ENCODE measurements at places on chromosomes 12 and 14.
A peak's percentile ranks its signal among the peaks of the same experiment; 100 is the strongest.

GRCh38 chr14:92560106-92560865 lies 46.7 kb downstream of the RIN3 start:
- peak; percentile 11 for DNase-seq

DNA sequence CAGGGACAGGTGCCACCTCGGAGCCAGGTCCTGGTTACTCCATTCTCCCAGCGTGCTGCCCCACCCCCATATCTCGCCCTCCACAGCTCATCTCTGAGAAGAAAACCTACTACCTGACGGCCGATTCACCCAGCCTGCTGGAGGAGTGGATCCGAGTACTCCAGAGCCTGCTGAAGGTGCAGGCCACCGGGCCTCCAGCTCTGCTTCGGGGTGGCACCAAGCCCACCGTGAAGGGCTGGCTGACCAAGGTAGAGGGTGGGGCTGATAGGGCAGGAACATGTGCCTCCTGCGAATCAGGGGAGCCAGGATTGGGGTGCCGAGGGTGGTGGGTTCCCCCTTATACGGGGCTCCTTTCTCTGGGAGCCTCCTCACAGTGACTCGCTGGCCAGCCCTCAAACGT lies 25.9 kb downstream of the PIGH start:
- DNase-seq: no peak

DNA sequence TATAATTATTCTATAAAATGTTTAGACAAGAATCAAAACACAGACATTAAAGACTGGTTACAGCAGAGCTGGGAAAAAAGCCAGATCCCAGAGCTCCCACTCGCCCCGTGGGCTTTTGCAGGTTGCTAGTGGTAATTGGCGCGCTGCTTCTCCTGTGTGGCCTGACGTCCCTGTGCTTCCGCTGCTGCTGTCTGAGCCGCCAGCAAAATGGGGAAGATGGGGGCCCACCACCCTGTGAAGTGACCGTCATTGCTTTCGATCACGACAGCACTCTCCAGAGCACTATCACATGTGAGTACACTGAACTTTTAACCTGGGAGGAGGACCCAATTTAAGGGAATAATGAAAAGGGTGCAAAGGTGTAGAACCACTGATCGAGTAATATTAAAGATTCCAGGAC lies 7.5 kb downstream of the TMEM52B start:
- DNase-seq: no peak

DNA sequence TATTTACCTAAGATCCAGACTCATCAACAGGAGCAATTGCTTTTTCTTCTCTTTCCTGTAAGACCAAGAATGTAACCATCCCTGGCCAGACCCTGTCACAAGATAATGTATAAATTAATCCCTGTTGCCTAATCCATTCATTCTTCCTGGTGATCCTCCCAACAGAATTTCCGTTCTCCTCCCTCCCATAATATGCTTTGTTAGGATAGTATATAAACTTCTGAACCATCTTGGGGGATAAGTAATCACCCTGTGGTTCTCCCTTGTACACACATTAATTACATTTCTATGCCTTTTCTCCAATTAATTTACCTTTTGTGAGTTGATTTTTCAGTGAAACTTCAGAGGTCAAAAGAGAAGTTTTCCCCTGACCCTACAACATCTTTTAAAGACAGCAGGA lies 76.2 kb upstream of the RASSF8 start:
- DNase-seq: no peak

- DNase-seq: no peak
These were observed 134.2 kb downstream of the DICER1 start for GRCh38 chr14:95023115-95023514.

GRCh38 chr12:106248846-106249371 lies 1.1 kb upstream of the CKAP4 start:
- DNase-seq: peak; percentile 18

GRCh38 chr14:53113989-53114388 lies 39.1 kb downstream of the DDHD1 start:
- no peak for DNase-seq

DNA sequence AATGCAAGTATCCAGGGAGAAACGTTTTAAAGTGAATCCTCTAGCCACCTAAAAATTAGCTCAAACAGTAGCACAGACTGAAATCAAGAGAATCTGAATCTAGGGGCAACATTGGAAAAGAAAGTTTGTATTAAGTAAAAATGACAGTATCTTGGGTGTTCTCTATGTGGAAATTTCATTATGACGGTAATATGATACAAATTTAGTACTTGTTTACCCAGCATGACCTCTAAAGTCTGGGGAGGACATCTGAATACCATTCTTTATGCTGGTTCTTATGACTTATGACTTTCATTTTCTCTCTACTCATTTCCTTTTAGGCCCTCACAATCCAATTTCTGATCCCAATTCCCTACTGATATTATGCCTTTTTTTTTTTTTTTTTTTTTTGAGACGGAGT lies 14.0 kb downstream of the GTSF1 start:
- DNase-seq: no peak

Measured in T-helper 1 cell (primary cell).